ENCODE measurements at places on chromosomes 12 and 14.

DNA sequence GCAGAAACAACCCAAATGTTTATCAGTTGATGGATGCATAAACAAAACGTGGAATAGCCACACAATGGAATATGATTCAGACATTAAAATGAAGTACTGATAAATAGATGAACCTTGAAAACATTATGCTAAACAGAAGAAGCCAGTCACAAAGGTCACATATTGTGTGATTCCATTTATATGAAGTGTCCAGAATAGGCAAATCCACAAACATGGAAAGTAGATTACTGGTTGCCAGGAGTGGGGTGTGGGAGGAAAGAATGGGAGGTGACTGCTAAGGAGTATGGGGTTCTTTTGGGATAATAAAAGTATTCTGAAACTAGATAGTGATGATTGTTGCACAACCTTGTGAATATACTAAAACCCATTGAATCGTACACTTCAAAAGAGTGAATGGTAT, 1.3 kb upstream of the HSD17B6 start:
- no peak for DNase-seq

DNA sequence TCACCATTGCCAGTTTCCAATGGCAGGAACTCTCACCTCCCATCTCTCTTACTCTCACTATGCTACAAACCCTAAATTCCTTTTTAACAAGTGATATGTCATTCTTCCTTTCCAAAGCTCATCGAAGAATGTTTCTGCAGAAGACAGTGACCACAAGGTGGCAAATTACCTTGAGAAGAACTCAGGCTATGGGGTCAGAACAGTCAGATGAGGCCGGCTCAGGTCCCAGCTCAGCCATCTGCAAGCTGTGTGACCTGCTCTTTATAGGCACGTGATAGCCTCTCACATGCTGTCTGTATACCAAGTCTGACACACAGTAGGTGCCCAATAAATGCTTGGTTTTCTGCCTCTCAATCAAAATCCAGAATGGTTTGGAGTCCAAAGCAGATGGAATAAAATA, 80.7 kb downstream of the FOXN3 start:
- DNase-seq, result no peak

- no peak for DNase-seq
These were observed 3.8 kb upstream of the SCARB1 start for GRCh38 chr12:124867401-124867930.

GRCh38 chr12:71312768-71313403, 126.7 kb upstream of the LGR5 start:
- no peak for DNase-seq

DNA sequence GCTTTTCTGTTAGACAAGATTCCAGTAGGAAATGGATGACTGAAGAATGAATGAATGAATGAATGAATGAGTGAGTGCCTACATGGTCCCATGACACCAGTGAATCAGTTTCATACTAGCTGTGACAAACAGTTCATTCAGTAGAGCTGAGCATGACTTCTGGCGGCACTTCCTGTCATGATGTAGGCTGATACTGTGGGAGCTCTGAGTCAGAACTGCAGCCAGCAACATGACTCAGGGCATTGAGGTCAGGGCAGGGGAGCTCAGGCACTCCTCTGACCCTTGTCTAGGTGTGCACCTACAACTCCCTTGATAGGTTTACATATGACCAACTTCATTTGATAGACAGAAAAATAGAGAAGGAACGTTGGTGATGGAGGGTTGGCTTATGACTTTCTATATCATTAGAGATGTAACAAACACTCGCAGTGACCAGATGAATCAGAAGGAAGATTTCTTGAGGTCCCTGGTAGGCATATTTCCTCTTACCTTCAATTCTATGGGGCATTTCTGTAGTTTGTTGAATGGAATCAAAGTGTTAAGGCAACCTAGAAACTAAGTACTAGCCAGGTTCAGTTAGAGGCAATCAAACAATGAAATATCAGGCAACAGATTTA, 139.3 kb upstream of the ARHGAP5 start:
- DNase-seq, result peak; percentile 23

DNA sequence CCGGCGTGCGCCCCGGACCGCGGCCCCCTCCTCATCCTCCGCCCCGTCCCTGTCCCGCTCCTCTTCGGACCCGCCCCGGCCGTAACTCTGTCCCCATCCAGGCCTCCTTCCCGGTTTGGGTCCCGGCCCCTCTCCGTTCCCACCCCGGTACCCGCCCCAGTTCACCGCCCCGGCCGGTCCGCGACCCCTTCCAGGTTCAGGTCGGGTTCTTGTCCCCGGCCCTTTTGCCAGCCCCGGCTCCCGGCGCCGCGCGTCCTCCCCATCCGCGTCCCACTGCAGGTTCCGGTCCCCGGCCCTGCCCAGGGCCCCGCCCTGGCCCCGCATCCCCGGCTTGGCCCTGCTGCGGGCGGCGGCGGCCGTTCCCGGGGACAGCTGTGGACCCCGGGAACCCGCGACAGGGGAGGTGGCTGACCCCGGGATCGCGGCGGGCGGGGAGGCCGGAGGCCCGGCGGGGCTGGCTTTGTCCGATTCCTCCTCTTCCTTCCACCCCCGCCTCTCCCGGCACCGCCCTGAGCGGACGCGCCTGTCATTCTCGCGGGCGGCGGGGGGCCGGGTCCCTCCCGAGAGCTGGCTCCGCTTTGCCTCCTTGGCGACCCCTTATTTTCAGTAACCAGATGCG, 601 bp downstream of the KLC1 start:
- peak; percentile 43 for DNase-seq

DNA sequence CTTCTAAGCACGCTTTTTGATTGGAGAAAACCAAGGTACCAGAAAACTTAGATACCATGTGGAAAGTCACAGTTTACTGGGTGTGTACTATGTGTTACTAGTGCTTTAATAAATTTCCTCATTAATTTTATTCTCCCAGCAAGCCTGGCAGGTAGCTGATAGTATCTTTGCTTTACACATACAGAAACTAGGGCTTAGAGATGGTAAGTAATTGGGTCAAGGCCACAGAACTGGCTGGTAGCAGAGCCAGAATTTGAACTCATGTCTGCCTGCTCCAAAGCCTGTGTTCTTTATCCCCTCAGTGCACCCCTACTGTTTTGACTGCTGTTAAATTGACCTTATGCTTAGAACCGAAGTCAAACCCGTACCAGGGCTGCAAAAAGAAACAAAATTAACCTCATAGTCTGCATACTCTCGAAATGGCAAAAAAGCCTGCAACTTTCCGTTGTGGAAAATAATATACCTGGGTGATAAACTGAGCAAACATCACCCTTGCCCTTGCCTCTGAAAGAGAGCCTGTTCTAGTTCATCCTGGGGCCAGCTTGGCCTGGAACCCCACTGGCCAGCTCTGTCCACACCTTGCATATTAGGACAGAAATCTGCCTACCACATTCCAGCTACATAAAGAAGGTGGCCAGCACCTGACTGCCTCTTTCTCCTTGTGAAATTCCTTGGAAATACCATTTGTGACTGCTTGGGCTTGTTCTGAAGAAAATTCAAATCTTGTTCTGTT, 118.9 kb downstream of the ETV6 start:
- no peak for DNase-seq

GRCh38 chr14:41549821-41550607, 56.7 kb upstream of the LRFN5 start:
- no peak for DNase-seq

DNA sequence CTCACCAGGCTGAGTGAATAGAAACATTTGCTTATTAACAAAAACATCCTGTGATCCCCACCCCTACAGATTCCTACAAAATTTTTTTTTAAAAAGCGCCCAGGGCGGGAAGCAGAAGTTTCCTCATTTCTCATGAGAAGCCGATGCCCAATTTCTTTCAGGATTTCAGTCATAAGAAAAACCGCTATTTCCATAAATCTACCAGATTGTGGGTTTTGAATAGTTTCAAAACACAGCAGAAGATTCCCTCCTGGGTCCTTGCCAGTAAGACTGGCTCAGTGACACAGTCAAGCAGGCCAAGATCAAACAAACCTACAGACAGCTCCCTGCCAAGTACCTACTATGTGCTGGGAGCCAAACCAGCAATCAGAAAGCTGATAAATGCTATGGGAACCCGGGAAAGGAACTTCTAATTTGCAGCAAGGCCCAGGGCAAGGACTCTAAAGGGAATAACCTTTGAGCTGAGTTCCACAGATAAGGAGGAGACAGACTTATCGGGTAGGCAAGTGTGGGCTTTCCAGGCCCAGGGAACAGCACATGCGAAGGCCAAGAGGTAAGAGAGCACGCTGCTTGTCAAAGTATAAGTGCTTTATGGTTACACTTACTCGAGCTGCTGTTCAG, 68.7 kb downstream of the CCDC88C start:
- no peak for DNase-seq

Measured in GM18507 (cell line).